ENCODE measurements at places on chromosomes 1 and 21.
A peak's percentile ranks its signal among the peaks of the same experiment; 100 is the strongest.

DNA sequence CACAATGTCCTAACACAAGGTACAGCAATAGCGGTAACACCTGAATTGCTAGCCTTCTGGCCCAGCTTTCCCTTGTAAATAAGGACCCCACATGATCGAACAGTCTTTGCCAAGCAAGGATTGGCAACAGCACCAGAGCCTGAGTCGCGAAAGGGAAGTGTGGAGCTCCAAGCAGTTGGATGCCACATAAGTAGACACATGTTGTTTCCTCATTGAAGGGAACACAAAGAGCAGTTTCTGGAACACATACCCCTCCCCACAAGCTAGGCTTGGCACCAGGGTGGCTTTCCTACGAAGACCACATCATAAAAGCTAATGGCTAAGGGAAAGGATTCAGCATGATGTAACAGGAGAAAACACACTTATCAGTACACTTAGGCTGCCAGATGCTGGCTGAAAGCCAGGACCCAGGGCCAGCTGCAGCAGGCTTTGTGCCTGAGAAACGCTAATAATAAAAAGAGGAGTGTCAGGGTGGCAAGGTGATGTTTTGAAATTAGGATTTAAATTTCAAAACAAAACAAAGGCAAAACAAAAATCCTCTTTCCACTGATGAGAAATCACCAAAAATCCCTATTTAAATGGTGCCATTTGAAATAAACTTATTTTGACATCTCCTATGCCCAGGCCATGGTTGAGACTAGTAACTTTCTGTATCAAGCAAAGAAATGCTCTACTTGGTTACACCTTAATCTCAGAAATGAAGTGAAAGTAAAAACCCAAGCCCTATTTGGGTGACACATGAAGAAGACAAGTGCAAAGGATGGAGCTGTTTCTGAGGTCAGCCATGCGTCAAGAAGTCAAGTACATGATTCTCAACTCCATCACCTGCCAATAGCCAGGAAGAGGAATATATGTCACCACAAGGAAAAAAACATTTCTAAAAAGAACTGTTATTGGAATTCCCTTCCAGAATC, 11.9 kb upstream of the CPLANE2 start:
- peak; percentile 72 for ATAC-seq

DNA sequence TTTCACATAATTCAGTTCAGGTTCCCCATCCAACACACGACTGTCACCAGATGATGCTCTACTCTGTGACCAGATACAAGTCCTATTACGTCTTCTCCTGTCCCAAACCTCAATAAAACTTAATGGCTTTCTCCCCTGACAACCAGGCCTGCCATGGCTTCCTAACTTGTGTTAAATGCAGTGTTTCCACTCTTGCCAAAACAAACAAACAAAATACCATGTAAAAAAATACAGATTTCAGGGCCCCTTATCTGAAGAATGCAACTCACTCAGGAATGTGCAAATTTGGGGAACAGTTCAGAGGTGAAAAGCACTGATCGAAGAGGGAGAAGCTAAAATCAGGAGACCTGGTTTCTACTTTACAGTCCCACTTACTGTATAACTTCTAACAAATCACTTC, 863 bp upstream of the NUF2 start:
- no peak for ATAC-seq

- no peak for ATAC-seq
Measured at GRCh38 chr21:40678681-40679284, 168.2 kb downstream of the DSCAM start.

DNA sequence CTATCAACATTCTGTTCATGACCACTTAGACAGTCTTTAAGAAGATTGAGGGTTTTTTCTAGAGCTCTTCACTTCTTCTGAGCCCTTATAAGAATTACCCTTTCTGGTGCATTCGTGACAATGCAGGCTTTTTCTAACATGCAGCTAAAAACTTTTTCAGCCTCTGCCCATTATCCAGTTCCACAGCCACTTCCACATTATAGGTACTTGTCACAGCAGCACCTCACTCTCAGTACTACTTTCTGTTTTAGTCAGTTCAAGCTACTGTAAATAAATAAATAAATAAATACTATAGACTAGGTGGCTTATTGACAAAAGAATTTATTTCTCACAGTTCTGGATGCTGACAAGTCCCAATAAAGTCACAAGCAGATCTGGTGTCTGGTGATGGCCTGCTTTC, 284.4 kb upstream of the PKN2 start:
- no peak for ATAC-seq

DNA sequence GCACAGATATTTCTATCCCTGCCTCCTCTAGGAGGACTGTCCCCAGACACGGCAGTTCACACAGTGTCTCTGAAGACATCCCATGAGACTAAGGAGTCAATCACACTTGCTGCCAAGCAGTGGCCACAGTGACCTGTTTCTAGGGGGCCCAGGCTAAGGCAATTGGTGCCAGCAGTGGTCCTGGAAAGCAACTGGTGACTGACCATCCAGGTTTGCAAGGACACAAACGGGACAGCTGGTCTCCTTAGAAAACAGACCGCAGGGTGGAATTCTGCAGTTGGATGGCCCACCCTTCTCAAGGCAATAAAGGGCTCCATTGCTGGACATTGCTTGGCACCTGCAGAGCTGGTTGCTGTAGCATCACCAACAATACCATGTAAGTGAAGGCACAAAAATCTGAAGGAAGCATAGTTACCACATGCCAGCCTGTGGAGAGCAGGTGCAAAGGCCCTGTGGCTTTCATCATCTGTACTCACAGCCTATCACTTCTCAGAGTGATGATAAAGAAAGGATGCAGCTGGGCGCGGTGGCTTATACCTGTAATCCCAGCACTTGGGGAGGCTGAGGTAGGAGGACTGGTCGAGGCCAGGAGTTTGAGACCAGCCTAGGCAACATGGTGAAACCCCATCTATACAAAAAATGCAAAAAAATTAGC, 81.5 kb downstream of the STUM start:
- ATAC-seq: no peak

DNA sequence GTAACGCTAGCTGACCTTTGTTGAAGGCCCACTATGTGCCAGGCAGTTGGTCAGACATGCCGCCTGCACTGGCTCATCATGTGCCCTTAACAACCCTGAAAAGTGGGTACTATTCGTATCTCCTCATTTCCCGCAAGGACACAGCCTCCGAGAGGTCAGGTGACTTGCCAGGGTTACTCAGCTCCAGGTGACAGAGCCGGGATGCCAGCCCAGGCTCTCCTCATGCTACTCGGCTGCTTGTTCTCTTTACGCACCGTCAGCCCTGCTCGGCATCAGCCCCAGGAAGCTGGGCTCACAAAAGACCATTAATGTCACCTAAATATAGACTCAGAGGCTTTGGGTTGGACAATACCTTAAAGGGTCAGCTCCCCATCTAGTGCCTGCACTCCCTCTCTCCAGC, 29.0 kb downstream of the GRHL3 start:
- ATAC-seq: no peak

DNA sequence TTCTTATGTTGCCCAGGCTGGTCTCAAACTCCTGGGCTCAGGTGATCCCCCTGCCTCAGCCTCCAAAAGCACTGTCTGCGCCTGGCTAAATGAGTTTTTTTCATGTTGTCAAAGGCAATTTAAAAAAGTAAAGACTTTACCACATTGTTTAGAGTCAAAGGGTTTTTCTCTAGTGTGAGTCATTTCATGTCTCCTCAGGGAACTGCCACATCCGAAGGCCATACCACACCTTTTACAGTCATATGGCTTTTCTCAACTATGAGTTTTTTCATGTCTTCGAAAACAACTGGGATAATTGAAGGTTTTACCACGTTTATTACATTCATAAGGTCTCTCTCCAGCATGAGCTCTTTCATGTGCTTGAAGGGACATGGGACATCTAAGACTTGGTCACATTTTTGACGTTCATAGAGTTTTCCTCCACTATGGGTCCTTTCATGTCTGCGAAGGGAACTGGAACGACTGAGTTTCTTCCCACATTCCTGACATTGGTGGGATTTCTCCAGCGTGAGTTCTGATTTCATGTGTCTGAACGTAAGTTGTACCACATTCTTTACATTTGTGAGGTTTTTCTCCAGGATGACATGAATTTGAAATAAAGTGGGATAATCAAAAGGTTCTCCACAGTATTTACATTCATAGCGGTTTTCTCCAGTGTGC, 65.6 kb downstream of the UCHL5 start:
- ATAC-seq: no peak

DNA sequence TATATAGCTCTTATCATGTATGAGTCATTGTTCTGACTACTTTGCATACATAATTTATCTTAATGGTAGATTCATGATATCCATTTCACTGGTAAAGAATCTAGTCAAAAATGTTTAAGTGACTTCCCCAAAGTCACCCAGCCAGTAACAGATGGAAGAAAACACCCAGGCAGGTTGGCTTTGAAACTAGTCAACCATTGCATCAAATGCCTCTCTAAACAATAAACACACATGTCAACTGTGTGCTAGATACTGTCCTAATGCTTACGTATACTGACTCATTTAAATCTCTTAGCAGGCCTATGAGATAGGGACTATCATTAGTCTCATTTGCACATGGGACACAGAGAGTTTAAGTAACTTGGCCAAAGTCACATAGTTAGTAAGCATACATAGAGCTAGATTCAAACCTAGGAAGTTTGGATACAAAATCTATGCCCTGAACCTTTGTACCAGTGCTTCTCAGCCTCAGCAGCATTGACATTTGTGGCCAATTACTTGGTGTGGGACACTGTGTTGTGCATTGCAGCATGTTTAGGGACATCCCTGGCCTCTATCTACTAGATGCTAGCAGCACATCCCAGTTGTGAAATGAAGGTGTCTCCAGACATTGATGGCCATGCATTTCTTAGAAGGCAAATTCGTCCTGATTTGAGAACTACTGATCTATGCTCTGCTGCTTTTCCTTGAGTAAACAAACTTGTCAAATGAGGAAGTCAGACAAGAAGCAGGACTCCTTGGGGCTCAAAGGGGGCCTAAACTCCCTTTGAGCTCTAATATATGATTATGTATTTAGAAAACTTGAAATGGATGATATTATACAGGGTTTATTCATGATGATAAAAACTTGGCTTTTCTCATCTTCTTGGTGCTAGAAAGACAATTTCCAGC, 316.3 kb downstream of the KCNH1 start:
- ATAC-seq: no peak

GRCh38 chr1:3522564-3523265, 68.2 kb downstream of the ARHGEF16 start:
- no peak for ATAC-seq

DNA sequence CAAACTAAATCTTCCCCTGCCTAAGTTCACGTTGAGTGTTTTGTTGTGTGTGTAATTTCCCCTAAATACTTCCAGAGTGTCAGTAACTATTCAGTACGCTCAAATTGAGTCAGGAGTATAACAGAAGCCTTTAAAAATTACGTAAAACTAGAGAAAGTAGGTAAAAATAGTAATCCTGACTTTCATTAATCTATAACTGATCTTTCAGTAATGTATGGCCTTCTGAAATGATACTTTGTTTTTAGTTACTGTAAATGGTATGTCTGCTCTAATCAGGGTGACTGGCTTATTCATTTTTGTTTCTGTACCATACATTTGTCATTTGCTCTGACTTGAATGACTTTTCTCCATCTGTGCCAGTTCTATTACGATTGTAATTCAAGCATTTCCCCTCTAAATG, 29.4 kb downstream of the MIER1 start:
- ATAC-seq: no peak

DNA sequence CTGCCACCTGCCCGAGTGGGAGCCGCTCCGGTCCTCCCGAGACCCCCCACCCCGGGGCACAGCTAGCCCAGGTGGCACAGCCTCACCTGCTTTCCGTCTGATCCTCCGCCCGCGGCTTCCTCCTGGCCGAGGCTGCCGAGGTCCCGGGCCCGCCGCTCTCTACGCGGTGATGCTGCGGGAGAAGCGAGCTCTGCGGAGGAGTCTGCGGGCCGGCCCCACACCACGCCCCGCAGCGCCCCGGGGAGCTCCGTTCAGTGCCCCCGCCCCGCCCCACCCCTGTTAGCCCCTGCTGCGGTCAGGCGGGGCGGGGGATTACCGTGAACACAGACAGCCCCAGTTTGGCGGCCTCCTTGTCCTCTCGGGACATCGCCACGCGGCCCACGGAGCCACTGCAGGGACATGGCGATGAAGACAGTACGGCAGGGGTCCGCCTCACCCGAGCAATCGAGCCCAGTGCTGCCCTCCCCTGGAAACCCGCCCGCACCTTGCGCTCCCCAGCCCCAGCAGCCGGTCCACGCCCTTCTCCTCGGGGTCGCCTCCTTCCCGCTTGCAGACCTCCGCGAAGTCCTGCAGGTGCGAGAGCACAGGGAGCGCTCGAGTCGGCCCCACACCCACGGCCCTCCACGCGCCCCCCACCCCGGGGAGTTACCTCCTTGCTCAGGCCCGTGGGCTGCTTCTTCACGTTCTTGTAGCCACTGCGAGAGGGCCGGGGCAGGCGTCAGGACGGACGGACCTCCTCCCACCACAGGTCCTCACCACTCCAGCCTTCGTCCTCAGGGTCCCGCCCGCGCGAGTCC, 933 bp downstream of the C1orf35 start:
- peak; percentile 50 for ATAC-seq

- ATAC-seq: no peak
Measured at GRCh38 chr1:184789884-184790283, 35.2 kb upstream of the EDEM3 start.

GRCh38 chr1:43238085-43238484, 31.7 kb upstream of the TMEM125 start:
- ATAC-seq: peak; percentile 94

DNA sequence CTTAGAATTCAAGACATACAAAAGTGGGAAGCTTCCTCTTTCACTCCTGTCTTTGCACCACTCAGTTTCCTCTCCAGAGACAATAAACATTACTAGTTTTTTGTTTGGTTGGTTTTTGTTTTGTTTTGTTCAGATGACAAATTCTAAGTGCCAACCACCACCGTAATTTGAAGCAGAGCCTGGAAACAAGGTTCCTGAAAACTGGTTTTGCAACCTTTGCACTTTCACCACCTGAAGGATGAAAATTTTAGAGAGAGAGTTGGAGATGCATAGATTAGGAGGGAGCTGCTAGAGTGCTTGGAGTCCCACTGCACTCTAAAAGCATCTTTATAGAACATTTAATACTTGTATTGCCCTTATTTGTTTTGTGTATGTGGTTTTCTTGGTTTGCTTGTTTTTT, 20.2 kb upstream of the MGST3 start:
- ATAC-seq: no peak

GRCh38 chr1:168261390-168261789, 19.3 kb upstream of the TBX19 start:
- peak; percentile 86 for ATAC-seq

GRCh38 chr1:205483372-205483771, 21.1 kb upstream of the CDK18 start:
- no peak for ATAC-seq

DNA sequence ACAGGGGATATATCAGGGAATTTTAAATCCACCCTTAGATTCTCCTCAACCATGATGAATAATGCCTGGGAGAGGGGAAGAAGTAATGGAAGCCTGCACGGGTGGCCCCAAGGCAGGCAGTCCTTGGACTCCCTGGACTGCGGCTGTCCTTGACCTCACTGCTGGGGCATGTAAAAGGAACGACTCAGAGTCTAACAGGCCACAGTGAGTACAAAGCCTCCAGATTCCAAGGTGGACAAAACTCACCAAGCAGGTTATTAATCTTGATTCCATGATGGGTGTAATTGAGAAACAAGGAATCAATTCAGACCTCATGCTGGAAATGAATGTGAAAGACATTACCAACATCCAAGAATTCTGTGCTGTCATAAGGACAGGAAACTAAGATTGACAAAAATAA, 13.0 kb upstream of the ARHGAP29 start:
- no peak for ATAC-seq

GRCh38 chr1:70333245-70333644, 21.3 kb downstream of the ANKRD13C start:
- no peak for ATAC-seq

All from SK-N-SH treated with all-trans-retinoic acid at 6 μM for 48 hours (cell line).